H7 (cell line): ENCODE measurements at places on chromosomes 12 and 14. TPM values are rescaled to one million over a fixed set of nuclear protein-coding genes. Genes with fewer than 3 reads are reported as not detected.

DNA sequence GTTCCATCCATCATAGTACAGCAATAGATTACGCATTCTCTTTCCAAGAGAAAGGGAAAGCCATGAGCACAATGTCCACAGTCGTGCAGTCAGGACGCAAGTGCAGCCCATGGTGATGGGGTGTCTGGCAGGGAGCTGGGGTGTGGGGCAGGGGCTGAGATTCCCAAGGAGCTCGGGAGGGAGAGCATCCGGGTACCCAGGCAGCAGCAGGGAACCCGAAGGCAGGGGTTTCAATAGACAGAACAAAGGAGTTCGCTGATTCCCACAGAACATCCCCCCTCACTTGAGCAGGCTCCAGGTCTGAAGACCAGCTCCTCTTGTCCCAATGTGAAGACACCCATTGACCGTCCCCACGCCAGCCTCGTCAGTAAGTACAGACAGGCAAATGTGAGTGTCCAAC is 13.5 kb downstream of the ANHX start:
- no peak for DNase-seq

Gene ASCL1
- total RNA-seq: 0.07 TPM in 1 of 2 replicates, not detected in the other

- peak; percentile 92 for DNase-seq
These were observed at the start of gene SYNE3 for GRCh38 chr14:95516554-95517181. TSS of gene SYNE3 (minus strand) at chr14:95516650. CDS start at chr14:95475821, 40,829 bp downstream.

Gene SIX4
- total RNA-seq: 24.7 and 25.8 TPM in 2 replicates

GRCh38 chr14:75961662-75962061 is 20.1 kb downstream of the TGFB3 start:
- DNase-seq: no peak

GRCh38 chr14:62062645-62063044 is 300.4 kb downstream of the SNAPC1 start:
- DNase-seq: no peak

Gene SERPINA9
- not detected in 2 replicates for total RNA-seq
